ENCODE measurements at places on chromosomes 4 and X. TPM values are rescaled to one million over a fixed set of nuclear protein-coding genes. Genes with fewer than 3 reads are reported as not detected.

The CT83 gene
- total RNA-seq = not detected

DNA sequence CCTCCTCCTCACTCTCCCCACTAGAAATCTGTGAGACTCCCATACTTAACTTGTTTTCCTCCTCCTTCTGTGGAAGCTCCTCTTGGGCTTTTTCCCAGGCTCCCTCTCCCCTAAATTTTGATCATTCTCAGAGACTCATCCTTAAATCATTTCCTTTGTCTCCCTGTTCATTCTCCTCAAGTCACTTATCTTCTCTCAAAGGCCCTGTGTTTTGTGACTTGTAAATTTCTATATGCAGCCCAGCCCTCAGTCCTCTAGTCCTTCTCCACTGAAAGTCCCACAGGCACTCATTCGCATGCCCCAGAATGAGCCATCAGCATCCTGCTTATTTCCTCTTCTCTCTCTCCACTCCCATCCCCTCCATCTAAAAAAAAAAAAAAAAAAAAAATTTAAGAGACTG lies 171.8 kb downstream of the SOWAHB start:
- DNase-seq = no peak

DNA sequence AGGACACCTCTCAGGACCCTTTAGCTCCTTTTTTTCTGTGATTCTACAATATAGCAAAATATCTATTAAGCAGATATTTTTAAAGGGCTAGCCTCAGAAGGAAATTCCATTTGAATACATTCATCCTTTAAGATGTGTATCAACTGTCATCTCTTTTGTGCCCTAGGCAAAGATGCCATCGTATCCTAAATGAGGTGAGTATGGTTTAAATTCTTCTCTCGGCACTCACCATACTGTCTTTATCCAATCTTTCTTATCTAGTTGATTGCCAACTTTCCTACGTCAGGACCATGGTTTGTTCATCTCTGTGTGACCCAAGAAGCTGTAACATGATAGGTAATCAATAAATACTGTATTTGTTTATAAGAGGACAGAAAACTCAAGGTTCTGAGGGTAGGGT lies 176.0 kb downstream of the LDB2 start:
- DNase-seq = no peak

GRCh38 chrX:45007598-45007997 lies 134.6 kb downstream of the KDM6A start:
- no peak for DNase-seq

The ATP1B4 gene
- not detected for total RNA-seq

Data from Right ventricle myocardium inferior (tissue), 1 donor.